ENCODE measurements at places on chromosomes 4 and X.

- no peak for DNase-seq
These were observed 113.0 kb downstream of the SPATA18 start for GRCh38 chr4:52164116-52164515.

- no peak for DNase-seq
These were observed 98.9 kb downstream of the BCOR start for GRCh38 chrX:39998636-39999406.

DNA sequence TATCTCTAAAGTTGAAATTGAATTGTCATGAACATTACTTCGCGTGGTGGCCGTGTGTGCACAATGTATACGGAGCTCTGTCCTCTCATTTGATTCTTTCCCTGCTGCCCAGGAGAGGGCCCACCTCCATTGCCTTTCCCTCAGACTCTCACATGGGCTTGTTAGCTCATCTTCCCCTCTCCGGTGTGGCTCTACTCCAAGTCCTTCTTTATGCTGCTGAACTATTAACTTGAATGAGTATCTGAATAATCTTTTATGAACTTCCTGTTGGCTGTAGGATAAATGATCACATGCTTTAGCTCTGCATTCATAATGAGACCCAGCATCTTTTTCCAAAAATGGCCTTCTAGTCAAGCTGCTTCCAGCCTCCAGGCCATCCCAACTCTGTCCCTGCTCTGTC is 68.8 kb upstream of the CLNK start:
- no peak for DNase-seq

- DNase-seq, result no peak
These were observed 40.4 kb upstream of the LAS1L start for GRCh38 chrX:65575022-65575421.

DNA sequence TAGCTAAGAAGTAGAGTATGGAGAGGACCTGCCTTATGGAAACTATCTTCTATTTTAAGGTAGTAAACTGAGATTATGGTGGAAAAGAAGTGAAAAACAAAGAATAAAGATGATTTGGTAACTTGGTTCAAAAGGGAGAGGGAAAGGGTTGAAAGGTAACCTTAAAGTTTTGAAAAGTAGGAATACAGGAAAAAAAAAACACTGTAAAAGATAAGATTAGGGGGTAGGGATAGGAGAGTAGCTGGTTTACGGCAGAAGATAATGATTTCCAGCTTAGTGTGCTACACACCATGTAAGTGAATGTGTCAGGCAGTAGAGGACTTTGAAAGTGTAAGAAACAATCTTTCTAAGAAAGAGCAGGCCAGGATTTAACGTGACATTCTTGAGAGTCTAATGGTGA is 35.3 kb downstream of the FAM13A start:
- no peak for DNase-seq

- DNase-seq, result no peak
These were observed 91.4 kb downstream of the CLNK start for GRCh38 chr4:10593130-10593529.

- no peak for DNase-seq
These were observed 105.8 kb upstream of the CBR4 start for GRCh38 chr4:169115897-169116254.

DNA sequence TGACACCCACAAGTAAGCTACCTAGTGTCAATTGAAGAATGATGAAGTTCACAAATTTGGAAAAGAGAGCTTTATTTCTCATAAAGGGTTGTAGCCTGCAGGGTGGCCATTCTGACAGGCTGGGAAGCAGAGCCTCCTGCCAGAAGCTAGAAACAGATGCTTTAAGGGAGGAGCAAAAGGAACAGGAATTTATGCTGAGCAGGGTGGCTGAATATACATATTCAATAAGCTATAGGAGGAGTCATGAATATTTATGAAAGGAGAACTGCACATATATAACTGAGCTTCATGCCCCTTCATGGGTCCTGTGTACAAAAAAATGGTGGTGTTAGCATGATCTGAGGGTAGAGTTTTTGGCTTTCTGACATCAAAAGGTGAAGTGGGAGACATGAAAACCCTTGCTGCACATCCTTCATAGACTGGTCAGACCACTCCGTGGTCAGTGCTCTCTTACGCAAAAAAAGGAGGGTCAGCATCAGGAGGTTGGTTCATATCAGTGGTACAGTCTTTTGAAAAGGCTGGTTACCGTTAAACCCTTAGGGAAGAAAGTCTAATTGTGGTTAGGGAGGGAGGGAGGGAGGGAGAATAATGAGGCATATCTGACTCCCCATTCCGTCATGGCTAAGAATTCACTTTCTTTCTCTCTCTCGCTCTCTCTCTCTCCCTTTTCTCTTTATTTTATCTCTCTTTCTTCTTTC is 121.4 kb downstream of the LUZP4 start:
- DNase-seq, result no peak

DNA sequence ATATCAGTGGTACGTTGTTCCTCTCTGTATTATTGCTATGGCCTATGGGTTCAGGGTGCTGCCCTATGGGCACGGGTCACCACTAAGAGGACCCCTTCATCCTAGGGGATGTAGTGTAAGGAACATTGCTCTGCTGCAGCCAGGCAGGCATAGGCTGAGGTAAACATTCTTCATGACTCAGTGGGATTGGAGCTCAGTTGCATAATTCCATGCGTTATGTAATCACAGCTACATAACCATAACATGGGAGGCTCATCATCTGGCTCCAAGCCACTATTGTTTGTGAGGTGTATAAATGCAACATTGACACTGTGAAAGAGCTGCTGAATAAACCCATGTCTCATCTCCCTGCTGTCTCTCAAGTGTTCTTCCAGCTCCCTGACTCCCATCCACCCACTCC is 375.2 kb downstream of the MAGEE1 start:
- DNase-seq, result no peak

GRCh38 chrX:68079961-68080360 is 353.3 kb downstream of the OPHN1 start:
- no peak for DNase-seq
